ENCODE measurements at places on chromosomes 5 and 9.

DNA sequence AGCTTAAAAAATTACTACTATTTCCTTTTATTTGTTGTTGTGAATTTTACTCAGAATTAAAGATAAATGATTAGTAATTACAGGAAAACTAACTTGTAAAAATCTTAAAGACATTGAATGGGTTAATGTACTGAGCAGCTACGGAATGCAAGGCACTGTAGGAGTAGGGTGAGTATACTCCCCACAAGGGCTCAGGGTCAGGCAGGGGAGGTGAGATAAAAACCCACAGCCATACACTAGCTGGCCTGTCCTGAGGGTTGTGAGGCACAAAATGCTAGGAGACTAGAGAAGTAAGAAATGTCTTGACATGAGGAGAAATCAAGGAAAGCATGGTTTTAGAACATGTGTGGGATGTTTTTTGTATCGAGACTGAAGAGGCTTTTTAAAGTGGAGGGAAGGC, 13.4 kb downstream of the ZBED3 start:
- no peak for DNase-seq

GRCh38 chr5:7585807-7586206, 189.9 kb downstream of the ADCY2 start:
- no peak for DNase-seq

- DNase-seq: no peak
Observed at GRCh38 chr5:148986636-148987035, 76.2 kb downstream of the SH3TC2 start.

DNA sequence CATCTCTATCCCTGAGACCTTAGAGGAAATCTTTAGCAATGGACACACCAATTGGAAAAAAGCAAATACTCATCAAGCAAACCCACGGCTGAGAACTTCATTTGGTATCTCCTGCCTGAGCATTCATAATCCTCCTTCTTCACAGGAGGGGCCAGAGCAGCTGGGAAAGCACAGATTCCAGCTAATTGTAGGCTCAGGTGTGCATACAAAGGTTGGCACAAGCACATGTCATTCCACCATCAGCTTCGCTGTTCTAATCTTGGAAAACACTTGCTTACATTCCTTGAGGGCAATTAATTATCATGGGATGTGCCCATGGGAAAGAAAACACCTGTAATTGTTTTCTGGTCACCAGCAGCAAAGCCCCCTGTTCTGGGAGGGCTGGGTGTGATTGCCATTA, 376.6 kb downstream of the SPOCK1 start:
- no peak for DNase-seq

- no peak for DNase-seq
Observed at GRCh38 chr9:71830153-71830552, 61.8 kb upstream of the CEMIP2 start.

Measured in T follicular helper cell (primary cell).